ENCODE measurements at places on chromosomes 12 and 14.

DNA sequence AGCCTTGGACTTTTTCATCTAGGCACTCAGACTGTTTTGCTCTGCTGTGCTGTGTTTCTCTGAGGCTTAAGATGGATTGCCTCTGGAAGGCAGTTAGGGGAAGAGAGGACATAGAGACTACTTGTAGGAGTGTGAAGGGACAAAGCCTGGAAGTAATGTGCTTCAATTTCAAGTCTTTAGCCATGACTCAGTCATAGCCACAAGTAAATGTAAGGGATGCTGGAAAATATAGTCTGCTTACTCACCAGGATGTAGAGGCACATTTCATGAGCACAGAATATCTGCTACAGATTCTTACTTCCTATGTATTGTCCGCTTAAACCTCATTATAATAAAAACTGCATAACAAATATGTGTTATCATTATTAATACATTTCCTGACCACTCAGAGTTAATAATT, 794.3 kb upstream of the NOVA1 start:
- no peak for DNase-seq
- H3K27ac ChIP-seq, result no peak overlapping the region
- no peaks in the 10 kb centered on the region for H3K36me3 ChIP-seq
- no peaks in the 10 kb centered on the region for H3K27me3 ChIP-seq

DNA sequence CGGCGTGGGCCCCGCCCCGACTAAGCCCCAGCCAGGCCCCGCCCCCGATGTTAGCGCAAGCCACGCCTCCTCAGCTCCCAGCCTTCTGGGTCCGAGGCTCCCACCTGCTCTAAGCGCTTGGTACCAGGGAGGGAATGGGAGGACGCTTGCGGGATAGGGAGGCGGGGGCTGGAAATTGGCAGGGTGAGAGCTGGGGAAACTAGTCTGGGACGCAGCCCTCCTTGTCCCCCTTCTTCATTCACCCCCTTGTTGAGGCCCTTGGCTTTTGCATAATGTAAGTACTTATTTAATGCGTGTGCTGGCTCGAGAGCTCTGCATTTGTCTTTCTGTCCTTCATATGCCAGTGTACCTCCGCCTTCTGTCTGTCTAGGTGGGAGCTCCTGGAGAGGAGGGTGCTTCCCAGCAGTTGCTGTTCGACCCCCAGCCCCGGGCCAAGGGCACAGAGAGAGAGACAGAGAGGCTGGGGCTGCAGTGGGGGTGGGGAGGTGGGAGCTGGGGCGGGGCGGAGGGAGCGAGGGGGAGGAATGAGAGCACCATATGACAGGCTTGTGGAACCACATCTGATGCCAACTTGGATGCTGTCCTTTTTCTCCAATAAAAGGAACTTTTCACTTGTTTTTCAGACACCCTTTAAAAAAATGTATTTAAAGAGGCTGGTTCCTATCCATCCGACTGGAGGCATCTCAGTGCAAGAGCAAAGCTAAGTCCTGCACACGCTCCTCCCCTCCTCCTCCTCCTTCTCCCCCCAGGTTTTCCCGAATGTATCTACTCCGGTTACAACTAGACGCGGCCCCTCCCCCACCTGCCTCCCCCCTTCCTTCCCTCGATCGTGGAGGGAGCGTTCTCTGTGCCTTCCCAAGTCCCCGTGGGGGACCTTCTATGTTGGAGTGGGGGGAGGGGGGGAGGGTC, 25.6 kb upstream of the MAP1LC3B2 start:
- no peaks in the 10 kb centered on the region for H3K27me3 ChIP-seq
- DNase-seq, result peak; percentile 69
- no peak overlapping the region for H3K27ac ChIP-seq
- H3K4me1 ChIP-seq, result peaks cover 28% of the 10 kb centered on the region

DNA sequence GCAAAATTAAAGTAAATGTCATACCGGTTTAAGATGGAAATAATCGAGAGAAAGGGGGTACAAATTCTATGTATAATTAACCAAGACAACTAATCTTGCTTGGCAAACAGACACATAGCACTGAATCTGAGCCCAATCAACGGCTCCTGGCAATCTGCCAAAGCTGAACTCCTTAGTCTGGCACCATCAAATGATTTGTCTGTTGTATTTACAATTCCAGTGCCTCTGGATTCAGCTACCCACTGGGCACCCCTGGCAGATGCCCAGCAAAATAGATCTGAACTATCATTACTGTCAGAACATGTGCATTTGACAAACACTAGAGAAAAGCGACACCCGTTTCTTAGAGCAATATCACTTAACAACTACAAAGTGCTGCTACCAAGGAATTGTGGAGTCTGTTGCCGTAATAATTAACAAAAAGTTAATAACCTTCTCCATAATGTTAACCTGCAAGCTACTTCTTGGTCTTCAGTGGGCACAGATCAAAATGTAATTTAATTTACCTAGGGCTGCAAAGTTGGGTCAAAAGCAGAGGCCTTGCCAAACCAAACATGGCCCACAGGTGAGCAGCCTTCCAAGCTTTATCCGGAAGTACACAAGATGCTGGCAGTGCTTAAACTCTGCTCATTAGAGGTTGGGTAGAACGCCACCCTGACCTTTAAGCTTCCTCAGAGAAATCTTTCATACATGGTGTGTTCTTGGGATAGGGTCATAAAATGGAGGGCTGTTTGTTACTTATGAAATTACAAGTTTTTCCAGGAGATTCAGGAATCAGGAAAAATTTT, 7.6 kb downstream of the EGLN3 start:
- DNase-seq, result no peak
- H3K4me3 ChIP-seq, result no peak overlapping the region
- no peak overlapping the region for H3K27ac ChIP-seq
- H3K27me3 ChIP-seq, result no peaks in the 10 kb centered on the region
- no peaks in the 10 kb centered on the region for H3K4me1 ChIP-seq

DNA sequence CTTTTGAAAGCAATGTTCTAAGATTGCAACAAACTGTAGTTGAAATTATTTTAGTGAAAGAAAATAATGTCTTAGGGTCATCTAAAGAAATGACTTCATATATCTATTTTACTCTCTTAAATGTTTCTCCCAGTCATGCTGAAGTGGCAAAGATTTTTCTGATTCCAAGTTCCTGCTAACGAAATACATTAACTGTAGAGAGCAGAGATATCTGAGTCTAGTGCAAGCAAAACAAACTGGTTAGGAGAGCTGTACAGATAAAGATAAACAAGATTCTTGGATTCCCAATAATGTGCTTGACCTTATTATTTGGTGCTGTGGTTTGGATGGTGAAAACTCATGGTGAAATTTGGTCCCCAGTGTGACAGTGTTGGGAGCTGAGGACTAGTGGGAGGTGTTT, 199.9 kb upstream of the PWP1 start:
- H3K27ac ChIP-seq, result no peak overlapping the region
- no peak overlapping the region for H3K4me3 ChIP-seq
- no peaks in the 10 kb centered on the region for H3K27me3 ChIP-seq
- no peak for DNase-seq
- H3K36me3 ChIP-seq, result no peaks in the 10 kb centered on the region

DNA sequence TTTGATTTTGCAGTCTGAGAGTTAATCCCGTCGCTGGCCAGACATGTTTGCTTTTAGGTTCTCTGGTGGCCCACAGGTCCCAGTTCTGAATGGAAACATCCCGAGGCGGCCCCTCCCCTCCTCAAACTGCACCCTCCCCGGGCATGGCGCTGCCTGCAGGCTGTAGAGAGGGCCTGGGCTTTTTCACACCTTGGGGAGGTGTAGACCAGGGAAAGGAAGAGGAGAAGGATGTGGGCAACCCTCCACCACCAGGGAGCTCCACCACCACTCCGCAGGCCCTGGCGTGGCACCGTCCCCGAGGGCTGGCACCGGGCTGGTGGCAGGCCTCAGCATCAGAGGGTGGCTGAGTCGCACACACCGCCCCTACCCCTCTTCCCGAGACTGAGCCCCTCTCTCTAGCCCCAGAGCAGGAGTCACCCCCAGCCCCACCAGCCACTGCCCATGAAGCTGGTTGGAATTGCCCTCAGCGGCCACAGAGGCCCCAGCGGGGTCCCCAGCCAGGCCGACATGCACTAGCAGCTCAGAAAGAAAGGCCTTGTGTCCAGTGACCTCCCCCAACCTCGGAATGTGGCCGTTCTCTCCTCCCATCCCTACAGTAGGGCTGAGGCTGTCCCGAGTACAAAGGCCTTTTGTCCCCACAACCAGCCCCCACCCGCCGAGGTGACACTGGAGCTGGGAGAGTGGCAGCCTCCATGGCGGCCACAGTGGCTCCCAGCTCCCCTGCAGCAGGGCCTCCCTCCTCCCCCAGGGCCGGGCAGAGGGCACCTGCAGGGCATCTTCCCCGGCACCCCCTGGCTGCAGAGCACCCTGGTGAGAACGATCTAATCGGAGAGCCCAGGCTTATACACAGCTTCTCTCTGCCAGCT, 23.5 kb upstream of the INF2 start:
- no peaks in the 10 kb centered on the region for H3K36me3 ChIP-seq
- H3K27ac ChIP-seq, result no peak overlapping the region
- peak; percentile 52 for DNase-seq
- peaks cover 30% of the 10 kb centered on the region for H3K4me1 ChIP-seq
- no peak overlapping the region for H3K4me3 ChIP-seq

GRCh38 chr12:65825507-65826352, 1.4 kb downstream of the HMGA2 start:
- H3K36me3 ChIP-seq, result no peaks in the 10 kb centered on the region
- peaks cover 38% of the 10 kb centered on the region for H3K27me3 ChIP-seq
- no peak overlapping the region for H3K4me3 ChIP-seq
- DNase-seq, result no peak
- peaks cover 25% of the 10 kb centered on the region for H3K4me1 ChIP-seq
- no peak overlapping the region for H3K27ac ChIP-seq

DNA sequence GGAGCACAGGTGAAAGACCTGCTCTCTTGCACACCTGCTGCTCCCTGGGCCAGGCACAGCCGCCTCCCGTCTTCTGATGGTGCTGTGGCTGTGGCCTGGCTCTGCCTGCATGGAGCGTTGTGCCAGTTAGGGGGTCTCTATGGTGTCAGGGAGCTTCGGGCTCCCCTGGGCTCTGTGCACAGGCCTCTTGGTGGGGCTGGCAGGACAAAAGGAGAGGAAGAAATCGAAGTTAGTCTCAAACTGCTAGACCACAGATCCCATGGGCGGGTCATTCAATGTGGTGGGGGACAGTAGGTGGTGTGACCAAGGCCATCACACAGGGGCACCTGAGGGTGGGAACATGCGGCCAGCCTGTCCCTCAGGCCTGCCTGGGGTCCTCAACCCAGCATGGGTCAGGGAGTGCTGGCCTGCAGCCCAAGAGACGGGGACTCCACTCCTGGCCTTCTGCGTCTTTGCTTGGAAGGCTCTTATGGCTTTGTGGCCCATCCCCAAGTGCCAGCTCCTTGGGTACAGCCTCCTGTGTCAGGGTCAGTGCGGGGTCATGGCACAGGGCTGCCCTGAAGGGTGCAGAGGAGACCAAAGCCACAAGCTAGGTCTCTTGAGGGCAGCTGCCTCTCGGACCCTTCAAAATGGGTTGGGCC, 84.1 kb downstream of the KIF26A start:
- peaks cover 20% of the 10 kb centered on the region for H3K27me3 ChIP-seq
- DNase-seq, result no peak
- no peak overlapping the region for H3K4me3 ChIP-seq

DNA sequence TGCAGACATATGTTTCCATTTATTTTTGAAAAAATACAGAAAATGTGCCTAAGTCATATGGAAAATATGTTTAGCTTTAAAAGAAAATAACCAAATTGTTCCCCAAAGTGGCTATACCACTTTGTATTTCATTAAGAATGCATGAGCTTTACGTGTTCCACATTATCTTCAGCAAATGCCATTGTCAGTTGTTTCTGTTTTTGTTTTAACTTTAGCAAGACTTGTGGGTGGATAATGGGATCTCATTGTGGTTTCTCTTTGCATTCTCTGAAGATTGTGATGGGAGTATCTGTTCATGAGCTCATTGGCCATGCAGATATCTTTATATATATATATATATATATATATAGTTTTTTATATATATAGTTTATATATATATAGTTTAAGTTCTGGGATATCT, 181.5 kb downstream of the CCER1 start:
- H3K27me3 ChIP-seq, result no peaks in the 10 kb centered on the region
- no peak overlapping the region for H3K27ac ChIP-seq
- no peak overlapping the region for H3K4me3 ChIP-seq
- DNase-seq, result no peak

DNA sequence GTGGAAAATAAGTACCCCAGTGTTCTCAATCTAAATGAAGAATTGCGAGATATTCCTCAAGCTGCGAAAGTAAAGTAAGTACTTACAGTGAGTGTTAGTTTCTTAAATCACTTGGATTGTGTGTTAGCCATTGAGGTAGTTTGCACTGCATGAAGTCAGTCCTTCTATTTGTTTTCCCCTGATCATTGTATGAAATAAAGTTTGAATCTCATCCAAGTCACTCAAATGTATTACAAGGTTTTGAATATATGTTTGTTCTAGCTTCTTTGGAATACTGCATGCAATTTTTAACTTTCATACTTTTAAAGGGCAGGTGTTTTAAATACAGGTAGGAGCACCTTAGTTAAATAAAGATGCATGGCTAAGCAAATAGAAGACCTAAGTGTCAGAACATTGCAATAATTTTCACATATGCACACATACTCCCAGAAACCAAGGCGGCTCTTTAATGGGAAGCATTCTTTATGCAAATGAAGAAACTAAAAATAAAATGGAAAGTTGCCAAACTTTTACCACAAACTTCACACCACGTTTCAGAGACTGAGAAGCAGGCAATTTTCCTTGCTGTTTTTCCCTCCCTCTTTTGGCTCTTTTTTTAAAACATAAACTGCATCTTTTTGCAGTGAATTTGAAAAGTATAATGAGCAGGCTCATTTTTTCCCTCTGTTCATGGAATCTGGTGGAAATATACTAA, 105.6 kb downstream of the GPR135 start:
- no peak overlapping the region for H3K27ac ChIP-seq
- H3K4me3 ChIP-seq, result no peak overlapping the region
- DNase-seq, result no peak
- peaks cover 10% of the 10 kb centered on the region for H3K36me3 ChIP-seq

GRCh38 chr14:75826599-75826998, 155.2 kb downstream of the TGFB3 start:
- H3K4me3 ChIP-seq, result no peak overlapping the region
- H3K36me3 ChIP-seq, result peaks cover 4% of the 10 kb centered on the region
- H3K27ac ChIP-seq, result no peak overlapping the region
- DNase-seq, result no peak

DNA sequence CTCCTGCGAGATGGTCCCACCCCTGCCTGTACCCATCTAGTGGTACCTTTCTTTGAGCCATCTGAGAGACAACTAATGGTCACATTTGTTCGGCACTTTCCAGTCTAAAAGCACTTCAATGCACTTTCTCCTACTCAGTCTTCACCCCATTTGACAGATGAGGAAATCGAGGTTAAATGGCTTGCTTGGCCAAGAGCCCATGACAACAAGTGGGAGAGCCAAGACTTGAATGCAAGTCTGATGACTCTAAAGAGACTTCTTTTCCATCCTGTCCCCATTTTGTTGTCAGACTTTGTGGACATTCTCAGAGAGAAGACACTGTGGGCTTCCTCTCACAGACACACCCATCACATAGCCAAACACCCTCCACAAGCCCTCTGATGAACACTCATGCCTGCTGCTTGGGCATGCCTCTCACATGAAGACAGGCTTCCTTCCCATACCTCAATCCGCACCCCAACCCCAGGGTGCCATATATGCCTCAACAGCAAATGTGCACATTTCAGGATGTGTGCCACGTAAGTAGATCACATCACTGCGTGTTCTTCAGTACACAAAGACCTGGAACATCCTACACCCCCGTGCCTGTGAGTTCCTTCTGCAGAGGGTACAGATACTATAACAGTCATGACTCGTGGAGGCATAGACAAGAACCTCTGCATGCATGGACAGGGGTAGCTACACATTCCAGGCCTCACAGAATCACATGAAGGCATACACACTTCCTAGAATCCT, 805 bp downstream of the MYH7 start:
- no peak for DNase-seq
- H3K36me3 ChIP-seq, result no peaks in the 10 kb centered on the region
- H3K27ac ChIP-seq, result no peak overlapping the region
- no peak overlapping the region for H3K4me3 ChIP-seq
- no peaks in the 10 kb centered on the region for H3K4me1 ChIP-seq
